ENCODE measurements at places on chromosomes 3 and 15. TPM values are rescaled to one million over a fixed set of nuclear protein-coding genes. Genes with fewer than 3 reads are reported as not detected.
A peak's percentile ranks its signal among the peaks of the same experiment; 100 is the strongest.

DNA sequence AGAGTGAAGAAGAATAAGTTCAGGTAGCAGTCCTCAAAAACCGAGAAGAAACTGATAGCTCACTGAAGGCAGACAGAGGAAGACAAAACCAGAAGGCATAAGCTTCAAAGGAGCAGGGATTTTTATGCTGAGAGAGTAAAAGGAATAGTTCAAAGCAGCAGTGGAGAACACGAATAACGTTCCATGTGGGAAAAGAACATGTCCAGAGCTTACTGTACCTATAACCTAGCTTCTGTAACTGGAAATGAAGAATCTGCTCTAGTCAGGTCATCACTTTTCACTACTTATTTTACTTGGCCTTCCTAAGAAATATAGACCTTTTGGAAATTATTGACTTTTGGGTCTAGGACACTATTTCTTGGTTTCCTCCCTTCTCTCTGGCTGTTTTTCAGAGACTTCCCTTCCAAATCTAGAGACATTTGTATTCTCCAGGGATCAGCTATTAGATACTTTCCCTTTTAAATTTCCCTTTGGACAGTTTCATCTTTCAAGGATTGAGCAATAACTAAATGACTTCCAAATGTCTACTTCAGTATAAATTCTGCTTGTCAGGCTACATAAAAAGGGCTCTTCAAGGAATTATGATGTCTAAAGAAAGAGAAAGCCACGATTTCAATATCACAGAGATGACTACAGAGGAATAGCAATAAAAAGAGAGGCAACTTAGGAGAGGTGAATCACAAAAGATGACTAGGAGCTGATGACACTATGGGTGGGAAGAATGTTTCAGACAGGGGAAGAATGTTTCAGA is 46.7 kb downstream of the UBE3A start:
- no peak for DNase-seq
- no peak overlapping the region for H3K27ac ChIP-seq
- peaks cover 3% of the 10 kb centered on the region for H3K36me3 ChIP-seq
- H3K27me3 ChIP-seq: no peaks in the 10 kb centered on the region
- H3K4me1 ChIP-seq: no peaks in the 10 kb centered on the region
- no peak overlapping the region for H3K4me3 ChIP-seq

GRCh38 chr15:90994059-90994416 is 297 bp downstream of the PRC1 start:
- peak overlapping the region; percentile 94 for H3K27ac ChIP-seq
- DNase-seq: no peak
- no peaks in the 10 kb centered on the region for H3K27me3 ChIP-seq

DNA sequence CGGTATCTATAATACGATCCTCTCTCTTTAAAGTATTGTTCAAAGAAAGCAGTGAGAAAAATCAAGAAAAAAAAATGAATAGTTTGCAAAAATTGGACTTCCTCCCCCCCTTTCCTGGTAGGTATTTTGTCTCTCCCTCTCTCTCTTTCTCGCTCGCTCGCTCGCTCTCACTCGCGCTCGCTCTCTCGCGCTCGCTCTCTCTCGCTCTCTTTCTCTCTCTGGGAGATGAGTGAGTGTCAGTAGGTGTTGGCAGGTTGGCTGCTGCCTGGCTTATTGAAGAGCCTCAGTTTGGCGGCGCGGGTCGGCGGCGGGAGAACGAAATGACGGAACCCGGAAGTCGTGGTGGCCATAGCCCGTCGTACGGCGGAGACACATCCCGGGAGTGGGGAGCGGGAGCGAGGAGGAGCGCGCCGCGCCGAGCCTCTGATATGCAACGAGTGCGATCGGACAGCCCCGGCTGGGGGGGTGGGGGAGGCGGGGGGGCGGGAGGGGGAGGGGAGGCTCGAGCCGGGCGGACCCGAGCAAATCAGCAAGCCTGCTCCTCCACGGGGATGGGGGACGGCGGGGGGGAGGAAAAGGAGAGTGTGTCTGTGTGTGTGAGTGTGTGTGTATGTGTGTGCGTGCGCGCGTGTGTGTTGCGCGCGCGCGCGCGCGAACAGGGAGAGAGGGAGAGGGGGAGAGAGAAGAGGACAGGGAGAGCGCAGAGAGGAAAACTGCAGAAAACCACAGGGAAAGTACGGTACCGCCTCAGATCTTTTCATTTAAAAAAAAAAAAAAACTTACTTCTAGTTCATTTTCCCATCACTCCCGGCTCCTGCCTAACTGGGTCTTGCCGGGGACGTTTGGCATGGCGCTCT is at the start of gene MEIS2:
Gene MEIS2, minus strand, starts transcription at position 441 of the 857 bp plus-strand sequence. CDS start 1,083 bp downstream, outside the sequence.
- H3K4me1 ChIP-seq: peaks cover 26% of the 10 kb centered on the region
- peak; percentile 31 for DNase-seq
- peak within 1 kb of the TSS; percentile 75 for H3K27ac ChIP-seq
- peaks cover 41% of the 10 kb centered on the region for H3K27me3 ChIP-seq
- H3K4me3 ChIP-seq: peak within 1 kb of the TSS; percentile 65
- H3K36me3 ChIP-seq: no peaks in the 10 kb centered on the region

Gene SCAANT1
- polyA plus RNA-seq: not detected

Gene VIPR1
- polyA plus RNA-seq: 12.7 TPM

Gene FANCD2OS
- not detected for polyA plus RNA-seq

Gene CFAP20DC
- not detected for polyA plus RNA-seq

Gene TMEM202
- polyA plus RNA-seq: not detected

Gene LRRC31
- polyA plus RNA-seq: not detected

Measured in CD8-positive, alpha-beta memory T cell (primary cell).